ENCODE measurements at places on chromosomes 7 and 10. TPM values are rescaled to one million over a fixed set of nuclear protein-coding genes. Genes with fewer than 3 reads are reported as not detected.

The KCND2 gene
- 4.0 TPM for total RNA-seq

The VSIR gene
- total RNA-seq: 15.9 TPM

The CCDC136 gene
- 8.5 TPM for total RNA-seq

The LBX1 gene
- not detected for total RNA-seq

The HELLS gene
- total RNA-seq: 4.4 TPM

The ZNF804B gene
- not detected for total RNA-seq

The GATA3 gene
- total RNA-seq: not detected

The CCDC172 gene
- not detected for total RNA-seq

The ATRNL1 gene
- total RNA-seq: 0.18 TPM

The HOGA1 gene
- 0.28 TPM for total RNA-seq

The PTPN20 gene
- total RNA-seq: 0.14 TPM

The PHYH gene
- 26.3 TPM for total RNA-seq
